AML-193 (cell line): ENCODE measurements at places on chromosomes 6 and 20.

- DNase-seq, result no peak
Measured at GRCh38 chr6:108672641-108673040, 111.9 kb downstream of the FOXO3 start.

DNA sequence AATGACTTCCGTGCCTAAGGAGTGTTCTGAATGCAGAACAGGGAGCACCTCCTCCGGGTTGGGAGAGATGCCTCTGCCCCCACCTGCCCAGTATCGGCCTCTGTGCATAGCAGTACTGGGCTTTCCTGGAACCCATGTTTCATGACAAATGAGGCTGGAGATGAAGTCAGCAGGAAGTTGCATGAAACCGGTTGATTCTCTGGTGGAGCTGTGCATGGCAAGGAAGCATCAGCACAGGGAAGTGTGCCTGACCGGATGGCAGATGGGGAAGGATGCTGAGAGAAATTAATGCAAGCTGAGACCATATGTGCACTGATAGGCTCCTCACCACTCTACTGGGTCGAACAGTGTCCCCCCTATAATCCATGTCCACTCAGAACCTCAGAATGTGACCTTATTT lies 155.5 kb downstream of the CDH26 start:
- DNase-seq, result no peak

GRCh38 chr6:155152211-155153076 lies 111.4 kb upstream of the CLDN20 start:
- DNase-seq, result no peak

GRCh38 chr20:41599699-41600104 lies 18.5 kb downstream of the CHD6 start:
- DNase-seq, result no peak

GRCh38 chr6:132354517-132355167 lies 46.6 kb downstream of the MOXD1 start:
- DNase-seq, result no peak

- DNase-seq, result no peak
Measured at GRCh38 chr20:2323051-2323450, 27.2 kb downstream of the TGM3 start.

DNA sequence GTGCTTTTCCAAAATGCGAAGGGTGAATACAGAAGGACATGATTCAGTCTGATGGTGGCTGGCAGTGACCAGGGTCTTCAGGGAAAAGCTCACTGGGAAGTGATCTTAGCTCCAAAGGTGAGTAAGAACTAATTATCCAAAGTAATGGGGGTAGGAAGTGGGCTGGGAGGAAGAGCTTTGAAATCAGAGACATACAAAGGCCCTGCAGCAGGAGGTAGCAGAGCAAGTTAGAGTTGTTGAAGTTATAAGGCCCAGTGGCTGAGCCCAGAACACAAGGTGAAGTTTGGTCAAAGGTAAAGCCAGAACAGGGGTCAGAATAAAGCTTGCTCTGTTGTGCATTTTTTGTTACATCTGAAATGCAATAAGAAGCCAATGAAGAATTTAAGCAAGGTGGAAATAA lies 81.2 kb downstream of the PLCB1 start:
- DNase-seq, result no peak

DNA sequence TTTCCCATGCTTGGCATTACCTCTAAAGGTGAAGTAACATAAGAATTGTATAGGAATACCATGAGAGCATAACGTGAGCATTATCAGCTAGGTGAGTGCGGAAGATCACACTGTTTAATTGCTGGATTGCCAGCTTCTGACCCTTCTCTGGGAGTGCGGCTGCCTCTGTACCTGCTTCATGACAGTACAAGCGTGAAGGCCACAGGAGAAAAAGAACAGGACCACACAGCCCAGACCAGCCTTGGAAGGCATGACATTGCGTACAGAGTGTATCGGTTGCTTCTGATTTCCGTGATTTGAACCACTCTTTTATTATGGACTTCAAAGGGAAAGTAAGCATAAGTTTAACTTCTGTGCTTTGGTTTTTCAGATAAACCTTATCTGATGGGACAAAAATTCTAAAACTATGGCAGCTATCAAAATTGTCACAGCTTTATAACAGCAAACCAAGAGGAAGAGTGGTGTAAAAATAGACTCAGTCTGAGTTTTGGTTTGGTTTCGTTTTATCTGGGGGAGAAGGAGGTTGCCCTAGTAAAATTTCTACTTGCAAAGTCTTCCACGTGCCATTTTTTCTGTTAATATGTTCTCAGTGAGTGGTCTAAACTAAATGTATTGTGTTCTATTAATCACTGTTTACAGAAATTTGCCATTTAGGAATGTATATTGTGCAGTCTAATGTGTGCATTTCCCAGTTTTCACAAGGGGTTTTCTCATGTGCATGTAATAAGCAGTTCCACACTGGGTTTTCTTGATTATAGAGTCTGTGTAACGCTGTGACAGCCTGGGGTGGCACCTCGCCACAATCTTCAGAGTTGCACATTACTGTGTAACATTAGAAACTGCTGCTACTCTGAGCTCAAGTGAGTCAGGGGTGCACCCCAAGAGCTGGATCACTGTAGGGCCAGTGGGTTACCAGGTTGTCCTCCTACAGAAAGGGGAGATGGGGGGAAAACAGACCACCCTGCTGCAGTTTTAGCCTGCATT lies 97.3 kb downstream of the RPP40 start:
- no peak for DNase-seq

GRCh38 chr6:168226902-168227318 lies 92.7 kb downstream of the DACT2 start:
- DNase-seq, result no peak

DNA sequence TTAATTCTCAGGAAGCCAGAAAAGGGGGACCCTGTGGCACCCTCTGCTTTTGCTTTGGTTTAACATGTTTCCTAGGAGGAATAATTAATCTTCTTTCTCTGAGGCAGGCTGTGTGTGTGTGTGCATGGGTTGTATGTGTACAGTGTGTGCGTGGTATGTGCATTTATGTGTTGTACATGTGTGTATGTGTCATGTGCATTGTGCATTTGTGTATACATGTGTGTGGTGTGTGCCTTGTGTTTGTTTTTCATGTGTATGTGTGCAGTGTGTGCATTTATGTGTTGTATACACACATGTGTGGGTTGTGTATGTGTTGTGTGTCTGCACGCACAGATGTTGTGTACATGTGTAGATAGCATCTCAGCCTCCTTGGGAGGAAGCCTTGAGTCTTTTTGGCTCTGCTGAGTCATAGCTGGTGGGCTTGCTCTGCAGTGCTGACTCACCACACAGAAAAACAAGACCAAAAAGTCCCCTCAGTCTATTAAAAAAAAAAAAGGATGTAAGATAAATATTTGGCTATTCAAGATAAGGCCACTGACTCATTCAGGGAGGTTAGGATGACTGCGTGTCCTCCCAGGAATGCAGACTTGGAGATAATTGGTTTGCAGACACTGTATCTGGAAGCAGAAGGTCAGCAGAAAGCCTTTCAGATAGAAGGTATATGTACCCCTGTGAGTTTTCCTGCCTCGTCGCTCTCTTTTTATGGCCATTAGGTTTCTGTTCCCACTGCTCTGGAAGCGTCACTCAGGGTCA lies 58.6 kb downstream of the SYNJ2 start:
- DNase-seq, result no peak

DNA sequence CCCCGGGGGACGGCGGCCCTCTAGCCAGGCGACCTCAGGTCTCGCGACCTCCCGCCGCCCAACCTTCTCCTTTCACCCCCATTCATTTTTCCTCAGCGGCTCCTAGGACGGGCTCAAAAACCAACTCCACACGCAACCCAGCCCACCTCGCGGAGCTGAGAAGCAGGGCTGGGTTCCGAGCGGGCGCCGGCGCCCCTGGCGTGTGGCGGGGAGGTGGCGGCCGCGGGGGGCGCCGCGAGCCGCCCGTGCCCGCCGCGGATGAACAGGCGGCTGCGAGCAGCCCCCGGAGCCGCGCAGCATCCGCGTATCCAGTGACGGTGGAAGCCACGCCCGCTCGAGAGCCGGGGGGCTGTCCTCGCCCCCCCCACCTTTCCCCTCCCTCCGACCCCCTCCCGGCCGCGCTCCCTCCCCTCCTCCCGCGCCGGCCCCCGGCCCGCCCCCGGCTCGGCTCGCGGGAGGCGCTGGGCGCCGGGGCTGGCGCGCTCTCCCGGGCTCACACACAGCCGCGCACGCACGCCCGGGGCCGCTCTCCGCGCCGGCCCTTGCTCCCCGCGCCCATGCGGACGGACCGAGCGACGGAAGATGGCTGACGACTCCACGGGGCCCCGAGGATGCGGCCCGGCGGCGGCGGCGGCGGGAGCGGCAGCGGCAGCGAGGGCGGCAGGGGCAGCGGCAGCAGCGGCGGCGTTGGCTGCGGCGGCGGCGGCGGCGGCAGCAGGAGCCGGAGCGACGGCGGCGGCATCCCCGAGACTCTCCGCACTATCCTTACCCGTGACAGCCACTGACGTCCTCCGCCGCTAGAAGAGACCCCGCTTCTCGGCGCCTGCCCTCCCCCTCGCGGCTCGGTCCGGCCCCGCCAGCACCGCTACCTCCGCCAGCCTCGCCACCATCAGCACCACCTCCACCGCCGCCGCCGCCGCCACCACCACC lies at the start of gene SOBP:
Gene SOBP, plus strand, starts transcription at position 482 of the 930 bp plus-strand sequence. CDS start 500 bp downstream, outside the sequence.
- no peak for DNase-seq

DNA sequence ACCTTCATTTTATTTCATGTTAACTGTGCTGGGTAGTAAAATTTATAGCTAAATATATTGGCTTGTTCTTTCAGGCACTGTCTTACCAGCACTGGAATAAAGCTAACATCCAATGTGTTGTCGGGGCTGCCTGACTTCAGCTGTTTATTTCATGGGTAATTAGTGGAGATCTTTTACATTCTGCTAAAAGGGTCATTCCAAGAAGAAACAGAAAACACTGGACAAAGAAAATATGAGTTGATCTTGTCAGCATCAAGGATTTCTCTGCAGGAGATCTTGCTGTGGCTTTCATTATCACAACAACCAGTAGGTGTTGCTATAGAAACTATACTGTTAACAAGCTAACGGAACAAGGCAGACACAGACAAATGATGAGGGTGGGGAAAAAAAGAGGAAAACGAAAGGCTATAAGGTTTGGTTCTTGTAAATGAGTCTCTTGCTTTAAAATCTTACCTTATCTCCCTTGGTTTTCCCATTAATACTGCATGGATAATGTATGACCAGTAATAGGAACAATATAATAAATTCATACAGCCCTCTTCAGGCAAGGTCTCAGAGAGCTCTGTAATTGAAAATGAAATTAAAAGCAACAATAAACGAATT lies 206.8 kb downstream of the SIM1 start:
- DNase-seq, result peak; percentile 96

GRCh38 chr20:64194269-64194668 lies 30.0 kb downstream of the MYT1 start:
- no peak for DNase-seq

DNA sequence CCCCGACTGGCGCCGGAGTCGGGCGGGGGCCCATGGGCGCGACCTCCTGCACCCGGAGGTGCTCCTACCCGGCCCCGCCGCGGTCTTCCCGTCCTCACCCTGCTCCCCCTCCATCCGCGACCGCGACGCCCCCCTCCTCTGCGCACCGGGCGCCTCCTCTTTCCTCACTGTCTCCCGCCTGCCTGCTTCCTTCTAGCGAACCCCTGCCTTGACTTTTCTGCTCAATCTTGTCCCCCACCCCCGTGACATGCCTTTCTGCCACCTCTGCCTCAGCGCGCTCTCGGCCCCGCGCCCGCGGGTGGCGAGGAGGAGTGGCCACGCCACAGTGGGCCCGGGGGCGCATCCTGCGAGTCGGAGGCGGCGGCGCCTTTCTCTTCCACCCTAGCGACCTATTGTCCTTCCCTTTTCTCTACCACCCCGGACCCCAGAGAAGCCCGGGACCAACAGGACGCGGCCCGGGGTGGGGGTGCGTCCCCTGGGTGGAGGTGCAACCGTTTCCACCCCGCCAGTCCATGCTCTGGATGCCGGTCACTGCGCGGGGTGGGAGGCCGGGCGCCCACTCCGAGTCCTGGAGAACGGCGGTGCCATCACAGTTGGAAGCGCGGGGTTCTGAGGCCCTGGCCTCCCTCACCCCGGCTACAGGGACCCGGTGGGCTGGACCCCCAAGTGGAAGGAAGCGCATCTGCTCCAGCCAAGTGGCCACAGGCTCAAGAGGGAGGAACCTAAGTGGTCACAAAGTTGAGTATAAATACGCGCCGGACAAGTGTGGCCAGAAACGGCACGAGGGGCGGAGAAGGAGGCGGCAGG lies 2.0 kb downstream of the PDE10A start:
- no peak for DNase-seq

DNA sequence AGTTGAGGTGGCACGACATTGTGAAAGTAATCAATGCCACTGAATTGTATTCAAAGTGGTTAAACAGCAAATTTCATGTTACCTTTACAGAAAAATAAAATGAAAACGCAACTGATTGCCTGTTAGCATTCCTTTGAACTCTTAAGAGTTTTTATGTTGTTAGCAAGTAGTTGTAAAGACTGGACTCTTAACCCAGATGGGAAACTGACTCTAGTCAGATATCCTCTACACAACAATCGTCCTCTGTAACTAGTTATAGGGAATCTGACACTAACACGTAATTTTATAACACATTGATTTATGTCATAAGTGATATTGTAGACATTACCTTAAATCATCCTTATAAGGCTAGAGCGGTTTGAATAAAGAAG lies 3.0 kb upstream of the FBXO9 start:
- DNase-seq, result no peak

DNA sequence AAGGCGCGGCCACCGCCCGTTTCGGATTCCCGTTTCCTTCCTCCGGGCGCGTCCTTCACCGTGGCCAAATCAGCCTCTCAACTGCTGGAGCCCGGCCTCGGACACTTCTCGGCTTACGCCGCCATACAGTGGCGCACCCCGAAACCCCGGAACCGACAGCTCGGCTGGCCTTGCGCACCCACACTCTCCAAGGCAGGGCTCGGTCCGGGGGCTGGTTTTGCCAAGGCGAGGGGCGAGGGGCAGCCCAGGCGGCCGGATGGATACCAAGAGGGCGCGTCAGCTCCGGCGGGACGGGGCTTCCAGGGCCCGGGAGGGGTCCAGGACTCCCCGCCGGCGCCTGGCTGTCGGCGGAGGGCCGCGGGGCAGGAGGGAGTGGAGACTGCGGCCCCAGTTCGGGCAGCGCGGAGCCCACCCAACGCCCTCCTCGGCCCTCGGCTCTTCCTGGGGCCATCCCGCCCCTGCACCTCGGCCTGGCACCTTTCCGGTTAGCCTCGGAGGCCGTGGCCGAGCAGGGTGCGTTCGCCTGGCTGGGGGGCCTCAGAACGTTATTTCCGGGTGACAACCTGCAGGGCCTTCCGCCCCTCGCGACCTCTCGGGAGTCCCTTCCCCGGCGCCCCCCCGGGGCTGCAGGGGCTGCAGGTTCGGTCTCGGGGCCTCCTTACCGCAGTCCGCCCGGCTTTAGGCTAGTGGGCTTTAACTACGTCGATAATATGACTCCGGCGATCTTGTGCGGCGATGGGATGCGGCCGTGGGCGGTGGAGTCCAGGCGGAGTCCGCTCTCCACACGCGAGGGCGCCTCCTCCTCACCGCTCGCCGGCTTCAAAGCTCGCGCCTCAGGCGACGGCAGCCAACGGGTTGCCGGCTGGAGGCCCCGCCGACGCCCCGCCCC lies 697 bp upstream of the CEP43 start:
- peak; percentile 21 for DNase-seq
